Stimulated activated CD4-positive, alpha-beta T cell treated with anti-CD3 and anti-CD28 coated beads, TNF-alpha, amount 100 ng/mL, for 24 hours (primary cell): ENCODE measurements at places on chromosomes 4 and X.

DNA sequence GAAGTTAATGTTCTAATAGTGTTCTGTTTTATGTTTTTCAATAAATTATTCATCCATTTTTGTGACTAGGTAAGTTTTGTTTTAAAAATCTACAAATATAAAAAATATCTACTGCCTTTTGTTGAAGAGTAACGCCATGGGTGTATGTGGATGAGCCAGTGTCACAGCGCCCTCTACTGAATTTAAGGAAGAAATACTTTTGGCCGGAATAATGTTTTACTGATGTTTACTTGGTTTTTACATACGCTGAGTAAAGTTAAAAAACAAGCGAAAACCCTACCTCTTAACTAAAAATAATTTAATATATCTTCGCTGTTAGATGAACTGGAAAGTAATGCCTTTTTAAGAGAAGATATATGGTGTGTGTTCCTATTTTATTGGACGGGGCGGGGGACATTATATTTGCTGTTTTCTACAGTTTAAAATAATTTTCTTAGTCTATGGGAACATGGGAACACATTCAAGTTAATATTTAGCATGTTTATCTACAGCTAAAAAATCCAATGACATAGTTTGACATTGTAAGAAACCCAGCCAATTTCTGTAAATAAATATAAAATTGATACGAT is 86.1 kb downstream of the CPE start:
- DNase-seq = no peak

- no peak for DNase-seq
These were observed 21.2 kb upstream of the DHRSX start for GRCh38 chrX:2521927-2522386.

GRCh38 chr4:56627985-56628384 is 53.1 kb downstream of the HOPX start:
- DNase-seq = no peak

DNA sequence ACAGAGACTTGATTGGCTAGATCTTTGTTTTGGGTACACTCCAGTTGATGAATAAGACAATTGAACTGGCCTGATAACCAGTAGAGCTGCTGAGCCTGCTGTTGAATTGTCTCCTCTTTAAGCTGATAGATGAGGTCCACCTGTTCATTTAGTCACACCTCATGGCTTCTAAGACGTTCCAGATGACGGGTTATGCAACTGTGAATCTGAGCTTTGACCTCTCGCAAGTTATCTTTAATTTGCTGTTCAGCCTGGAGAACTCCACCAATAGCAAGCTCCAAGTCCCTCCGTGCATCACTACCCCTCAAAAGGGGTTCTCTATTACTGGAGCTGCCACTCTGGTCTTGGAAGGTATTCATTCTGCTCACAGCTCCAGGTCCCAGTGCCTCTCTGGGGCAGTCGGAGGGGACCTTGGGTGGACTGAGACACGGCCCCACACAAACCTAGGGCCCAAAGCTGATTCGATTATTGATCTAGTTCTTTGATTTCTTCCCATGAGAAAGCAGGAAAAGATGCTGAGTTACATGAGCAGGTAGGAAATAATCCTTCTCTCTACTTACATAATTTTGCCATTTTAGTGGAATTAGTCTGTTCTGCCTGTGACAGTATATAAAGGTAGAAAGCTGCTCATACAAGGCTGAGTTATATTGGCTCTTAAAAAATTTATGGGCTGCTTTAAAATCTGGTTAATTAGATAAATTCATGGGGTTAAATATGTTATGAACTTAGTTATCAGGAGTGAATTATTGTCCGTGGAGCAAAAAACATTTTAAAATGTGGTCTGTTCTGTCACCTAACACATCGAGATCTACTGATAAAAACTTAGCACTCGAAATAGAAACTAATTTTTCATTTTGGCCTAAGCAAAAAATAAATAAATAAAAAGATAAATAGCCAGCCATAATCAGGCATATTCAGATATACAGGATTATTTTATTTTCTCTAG is 6.8 kb downstream of the MMAA start:
- DNase-seq = no peak

DNA sequence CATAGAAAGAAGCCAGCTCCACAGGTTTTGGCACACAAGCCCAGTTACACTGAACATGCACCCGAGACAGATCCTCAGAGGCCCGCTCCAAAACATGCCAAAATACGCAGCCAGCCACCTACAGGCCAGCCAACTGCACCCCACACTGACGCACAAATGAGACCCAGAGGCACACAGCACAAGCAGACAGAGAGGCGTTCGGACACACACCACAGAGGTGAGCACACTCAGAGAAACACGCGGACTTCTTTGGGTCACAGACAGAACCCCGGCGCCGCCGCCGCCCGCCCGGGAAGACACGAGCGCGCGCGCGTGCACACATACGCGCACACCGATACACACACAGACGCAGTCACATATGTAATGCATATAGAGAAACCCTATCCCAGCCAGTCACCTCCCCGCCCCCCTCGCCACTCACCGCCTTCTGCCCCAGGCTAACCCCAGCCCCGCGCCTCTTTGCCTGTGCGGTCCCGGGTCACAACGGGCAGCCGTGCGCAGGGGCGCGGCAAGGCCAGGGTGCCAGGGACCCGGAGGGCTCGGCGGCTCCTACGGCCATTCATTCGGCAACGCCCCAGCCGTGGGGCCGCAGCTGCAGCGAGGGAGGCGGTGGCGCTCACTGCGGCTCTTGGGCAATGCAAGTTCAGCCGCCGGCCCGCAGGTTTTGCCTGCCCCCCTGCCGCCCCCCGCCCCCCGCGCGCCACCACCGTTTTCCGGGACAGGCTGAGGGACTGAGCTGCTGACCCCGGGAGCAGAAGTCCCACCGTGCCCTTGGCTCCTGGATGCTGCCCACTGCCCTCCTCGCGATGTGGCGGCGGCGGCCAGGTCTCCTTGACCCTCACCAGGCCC is 553 bp downstream of the SEPTIN6 start:
- peak; percentile 62 for DNase-seq

GRCh38 chr4:175394208-175394607 is 417.9 kb downstream of the GPM6A start:
- no peak for DNase-seq

GRCh38 chrX:150058728-150059127 is 120.4 kb upstream of the EOLA2 start:
- no peak for DNase-seq

- DNase-seq = no peak
These were observed 20.8 kb upstream of the PRPS2 start for GRCh38 chrX:12770440-12770839.

DNA sequence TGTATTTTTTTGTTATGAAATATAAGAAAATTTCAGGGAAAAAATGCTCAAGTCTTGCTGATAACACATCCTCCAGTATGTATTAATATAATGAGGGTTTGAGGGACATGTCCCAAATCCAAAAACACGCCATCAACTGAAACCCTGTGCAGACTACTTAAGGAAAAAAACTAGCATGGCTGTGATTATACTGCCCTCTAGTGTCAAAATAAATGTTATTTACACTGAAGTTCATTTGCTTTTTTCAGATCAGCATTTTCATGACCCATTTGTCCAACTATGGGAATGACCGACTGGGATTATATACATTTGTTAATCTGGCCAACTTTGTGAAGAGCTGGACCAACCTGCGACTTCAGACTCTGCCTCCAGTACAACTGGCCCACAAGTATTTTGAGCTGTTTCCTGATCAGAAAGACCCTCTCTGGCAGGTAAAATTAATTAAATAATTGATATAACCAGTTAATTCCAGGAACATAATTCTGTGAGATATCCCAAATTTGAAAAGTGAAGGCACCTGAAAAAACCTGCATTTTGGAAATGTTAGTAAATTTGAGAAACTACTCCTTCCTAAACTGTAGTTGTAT is 128.5 kb downstream of the PRSS12 start:
- no peak for DNase-seq

- no peak for DNase-seq
These were observed 52.6 kb upstream of the AGA start for GRCh38 chr4:177494791-177495190.

DNA sequence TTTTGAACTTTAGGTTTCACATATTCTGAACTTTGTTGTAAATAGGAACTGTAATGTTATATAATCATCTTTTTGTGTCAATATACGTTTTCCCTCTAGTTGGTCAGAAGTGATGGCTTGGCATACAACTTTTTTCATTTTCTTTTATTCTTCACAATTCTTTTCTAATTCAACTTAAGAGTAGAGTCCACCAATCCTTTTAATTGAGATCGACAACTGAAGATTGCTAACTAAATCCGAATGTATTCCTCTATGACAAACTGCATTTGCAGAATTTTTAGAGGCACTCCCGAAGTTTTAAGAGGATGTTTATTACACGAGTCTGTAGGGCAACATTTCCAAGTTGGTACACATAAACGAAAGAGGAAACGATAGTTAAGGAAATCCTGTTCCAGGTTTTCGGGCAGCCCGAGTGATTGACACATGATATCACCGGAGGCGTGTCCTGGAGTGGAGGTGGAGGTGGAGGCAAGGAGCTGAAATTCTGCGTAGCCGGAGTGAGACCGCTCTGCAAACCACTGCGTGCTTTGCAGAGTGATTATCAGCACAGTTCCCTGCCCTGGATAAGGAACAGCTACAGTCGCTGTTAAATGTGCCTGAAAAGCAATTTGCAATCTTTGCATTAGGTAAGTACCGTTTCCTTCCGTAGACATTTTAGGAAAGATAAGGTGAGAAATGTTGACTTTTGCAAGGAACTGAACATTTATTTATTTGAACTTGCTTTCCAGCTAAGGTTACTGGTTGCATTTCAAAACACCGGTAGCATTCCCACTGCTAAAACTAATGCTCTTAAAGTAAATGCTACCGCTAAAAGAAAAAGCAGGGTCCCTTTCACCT is at the start of gene SPRY1:
Gene SPRY1, plus strand, starts transcription at position 489 of the 837 bp plus-strand sequence. CDS start 4,797 bp downstream, outside the sequence.
- peak; percentile 80 for DNase-seq

DNA sequence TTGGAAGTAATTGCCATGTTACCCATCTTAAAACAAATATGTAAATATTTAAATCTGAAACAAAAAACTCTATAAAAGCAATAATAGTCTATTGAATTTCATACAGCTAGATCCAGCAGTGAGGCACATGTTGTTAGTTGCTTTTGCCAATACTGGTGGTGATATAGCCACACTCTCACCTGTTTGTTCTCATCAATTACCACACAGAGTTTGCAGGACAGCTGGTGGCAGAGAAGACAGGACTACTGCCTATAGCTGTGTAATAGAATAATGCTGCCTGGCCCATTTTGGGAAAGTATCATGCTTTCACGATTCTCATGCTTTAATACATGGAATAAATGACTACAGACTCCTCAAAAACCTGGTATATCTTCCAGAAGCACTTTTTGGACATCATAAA is 3.7 kb upstream of the PRR32 start:
- DNase-seq = no peak

DNA sequence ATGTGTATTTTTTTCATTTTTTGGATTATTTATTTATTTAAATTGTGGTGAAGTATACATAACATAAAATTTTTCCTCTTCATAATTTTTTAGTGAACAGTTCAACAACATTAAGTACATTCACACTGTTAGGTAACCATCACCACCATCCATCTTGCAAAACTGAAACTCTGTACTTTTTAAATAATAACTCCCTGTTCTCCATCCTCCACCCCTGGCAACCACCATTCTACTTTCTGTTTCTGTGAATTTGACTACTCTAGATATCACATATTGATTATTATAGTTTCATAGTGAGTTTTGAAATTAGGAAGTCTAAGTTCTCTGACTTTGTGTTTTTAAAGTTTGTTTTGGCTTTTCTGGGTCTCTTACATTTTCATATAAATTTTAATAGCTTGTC is 89.3 kb upstream of the STX18 start:
- no peak for DNase-seq

- no peak for DNase-seq
These were observed 36.0 kb upstream of the NPNT start for GRCh38 chr4:105859233-105859632.

GRCh38 chr4:137663251-137664045 is 131.2 kb upstream of the PCDH18 start:
- no peak for DNase-seq

- no peak for DNase-seq
These were observed 7.5 kb downstream of the YY2 start for GRCh38 chrX:21863241-21863640.

DNA sequence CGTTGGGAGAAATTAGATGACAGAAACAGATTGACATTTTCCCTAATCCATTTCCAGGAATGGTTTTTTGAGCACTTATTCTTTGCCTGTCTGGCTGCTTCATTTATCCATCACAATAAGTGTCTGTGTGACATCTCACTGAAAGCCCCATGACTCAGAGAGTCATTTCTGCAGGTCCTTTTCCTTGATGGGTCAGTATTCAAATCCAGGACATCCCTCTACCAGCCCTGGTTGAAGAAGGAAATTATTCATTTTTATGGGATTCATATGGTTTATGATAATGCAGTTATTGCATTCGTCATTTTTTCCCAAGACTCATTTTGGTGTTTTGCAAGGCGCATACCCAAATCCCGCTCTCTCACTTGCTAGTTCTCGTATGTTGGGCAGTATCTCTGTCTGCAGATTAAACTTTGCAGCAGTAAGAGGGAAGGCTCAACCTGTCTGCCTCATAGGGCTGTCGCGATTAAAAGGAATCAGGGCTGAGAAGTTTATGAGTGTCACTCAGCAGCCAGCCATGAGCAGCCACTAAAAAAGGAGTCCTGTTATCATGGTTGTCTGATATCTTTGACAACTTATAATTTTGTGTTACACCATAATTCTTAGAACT is 44.0 kb downstream of the GYG2 start:
- DNase-seq = no peak

- DNase-seq = no peak
These were observed 863 bp upstream of the RAB33A start for GRCh38 chrX:130170752-130171445.

DNA sequence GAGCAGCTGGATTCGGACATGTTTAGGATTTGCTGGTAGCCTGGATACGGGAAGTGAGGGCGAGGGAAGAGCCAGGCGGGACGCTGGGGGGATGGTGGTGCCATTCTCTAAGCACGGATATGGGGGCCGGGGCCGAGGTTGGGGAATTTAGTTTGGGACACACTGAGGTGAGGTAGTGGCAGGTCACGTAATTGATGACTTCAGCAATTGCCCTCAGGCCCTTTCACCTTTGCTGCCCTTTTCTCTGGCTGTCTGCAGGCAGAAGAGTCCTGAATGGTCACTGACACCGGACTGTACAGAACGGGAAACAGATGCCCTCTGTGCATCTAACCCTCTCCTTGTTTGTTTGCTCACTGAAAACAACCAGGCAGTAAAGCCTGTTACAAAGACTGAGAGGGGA is 16.9 kb upstream of the HMGB3 start:
- no peak for DNase-seq

- no peak for DNase-seq
These were observed 36.3 kb downstream of the HTT-AS start for GRCh38 chr4:3037957-3038461.
